ENCODE measurements at places on chromosomes 11 and 22.

- DNase-seq, result no peak
These were observed 68.3 kb downstream of the DDIAS start for GRCh38 chr11:82969811-82970210.

- DNase-seq, result no peak
These were observed 1.3 kb downstream of the BMAL1 start for GRCh38 chr11:13278609-13279486.

- no peak for DNase-seq
These were observed 301.8 kb upstream of the SORL1-AS1 start for GRCh38 chr11:121754598-121754997.

DNA sequence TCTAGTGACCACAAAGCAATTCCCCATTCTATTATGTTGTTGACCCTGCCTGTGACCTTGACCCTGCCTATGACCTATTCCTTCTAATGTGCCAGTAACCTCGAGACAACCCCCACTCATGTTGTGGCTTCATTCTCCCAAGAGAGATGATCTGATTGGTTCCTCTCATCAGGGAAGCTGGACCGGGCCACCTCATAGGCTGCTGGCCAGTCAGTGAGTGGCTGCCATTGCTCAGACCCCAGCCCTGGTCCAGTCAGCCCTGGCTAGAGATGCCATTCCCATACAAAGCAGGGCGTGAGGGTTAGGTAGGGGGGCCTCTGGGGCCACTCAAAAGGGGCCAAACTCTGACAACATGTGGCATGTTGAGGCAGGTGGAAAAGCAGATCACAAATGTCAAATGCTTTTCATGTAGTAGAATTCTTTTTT is 11.9 kb downstream of the SLC29A2 start:
- no peak for DNase-seq

DNA sequence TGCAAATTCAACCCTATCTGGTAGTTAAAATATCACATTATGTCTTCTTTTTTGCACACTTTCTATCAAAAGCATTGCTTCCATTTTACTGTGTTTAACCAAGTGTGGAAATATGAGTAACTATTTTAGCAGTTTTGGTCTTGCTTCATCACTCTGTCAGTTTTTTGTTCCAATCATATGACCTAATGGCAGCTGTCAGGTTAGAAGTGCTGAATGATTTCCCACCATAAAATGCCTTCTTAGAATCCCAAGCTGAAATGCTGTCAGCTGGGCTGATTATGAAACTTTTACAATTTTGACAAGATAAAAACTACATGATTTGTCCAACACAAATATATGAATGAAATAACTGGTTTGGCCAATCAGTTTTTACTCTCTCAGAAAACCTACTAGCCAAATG is 1654.6 kb upstream of the RAG2 start:
- no peak for DNase-seq

- no peak for DNase-seq
These were observed 6.9 kb downstream of the AP5B1 start for GRCh38 chr11:65773784-65774411.

DNA sequence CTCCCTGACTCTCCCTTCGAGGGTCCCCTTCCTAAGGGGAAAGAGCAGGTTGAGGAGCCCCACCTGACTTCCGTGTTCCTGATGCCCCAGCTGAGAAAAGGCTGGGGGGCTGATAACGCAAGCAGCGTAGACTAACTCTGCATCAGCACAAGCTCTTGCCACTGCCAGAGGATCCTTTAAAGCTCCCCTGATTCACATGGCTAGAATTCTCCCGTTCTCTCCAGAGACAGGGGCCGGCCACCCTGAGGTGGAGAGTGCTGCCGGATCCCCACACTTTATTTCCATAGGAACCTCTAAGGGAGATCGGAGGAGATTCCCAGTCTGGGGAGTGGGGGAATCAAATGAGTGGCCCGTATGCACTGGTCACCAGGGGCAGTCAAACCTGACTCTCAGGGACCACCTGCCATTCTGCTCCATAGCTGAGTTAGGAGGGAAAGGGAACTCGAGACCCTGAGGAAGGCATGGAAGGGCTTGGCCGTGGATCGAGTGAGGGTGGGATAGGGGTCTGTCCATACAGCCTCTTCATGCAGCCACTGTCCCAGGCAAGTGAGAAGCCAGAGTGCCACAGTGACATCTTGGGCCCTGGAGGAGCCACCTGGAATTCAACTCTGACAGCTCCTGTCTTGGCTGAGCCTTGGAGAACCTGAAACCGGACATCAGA is 1.4 kb upstream of the VSIG10L2 start:
- no peak for DNase-seq

- no peak for DNase-seq
These were observed 71.7 kb upstream of the EIF3M start for GRCh38 chr11:32511926-32512325.

GRCh38 chr11:79902493-79902892 is 461.7 kb upstream of the TENM4 start:
- DNase-seq, result no peak

- DNase-seq, result peak; percentile 65
These were observed 52.4 kb downstream of the CACNA1I start for GRCh38 chr22:39622881-39623367.

GRCh38 chr11:132904607-132905006 is 627.7 kb downstream of the OPCML start:
- DNase-seq, result no peak

GRCh38 chr11:67592880-67593564 is 9.4 kb downstream of the GSTP1 start:
- DNase-seq, result no peak

- no peak for DNase-seq
These were observed 566.2 kb downstream of the TBC1D22A start for GRCh38 chr22:47328550-47329243.

DNA sequence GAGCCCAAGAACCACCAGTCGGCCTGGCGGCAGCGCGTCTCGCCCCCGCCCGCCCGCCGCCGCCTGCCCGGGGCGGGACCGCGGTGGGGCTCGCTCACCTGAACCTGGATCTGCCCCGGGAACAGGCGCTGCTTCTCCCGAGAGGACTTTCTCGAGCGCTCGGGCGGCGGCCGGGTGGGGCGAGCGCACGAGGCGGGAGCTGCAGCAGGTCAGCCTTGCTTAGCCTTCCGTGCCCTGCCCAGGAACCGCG is 133 bp downstream of the MYH9 start:
- no peak for DNase-seq

GRCh38 chr11:133821776-133822175 is 23.5 kb downstream of the SPATA19 start:
- peak; percentile 68 for DNase-seq

GRCh38 chr11:45748801-45749200 is 56.1 kb upstream of the SLC35C1 start:
- no peak for DNase-seq

DNA sequence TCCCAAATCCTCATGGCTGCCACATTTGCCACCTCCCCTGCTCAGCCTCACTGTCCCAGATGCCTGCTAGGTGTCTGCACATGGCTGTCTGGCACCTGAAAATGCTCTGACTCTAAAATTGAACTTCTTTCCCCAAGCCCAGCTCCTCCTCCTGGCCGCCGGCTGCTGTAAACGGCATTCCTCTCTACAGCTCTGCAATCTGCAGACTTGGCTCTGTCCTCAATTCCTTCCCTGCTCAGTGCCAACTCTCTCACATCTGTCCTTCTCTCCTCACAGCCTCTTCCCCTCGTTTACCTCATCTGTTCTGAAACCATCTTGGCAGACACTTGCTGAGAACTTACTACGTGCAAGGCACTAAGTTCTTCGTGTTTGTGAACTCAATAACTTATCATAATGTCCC is 169.4 kb upstream of the SYT13 start:
- no peak for DNase-seq

DNA sequence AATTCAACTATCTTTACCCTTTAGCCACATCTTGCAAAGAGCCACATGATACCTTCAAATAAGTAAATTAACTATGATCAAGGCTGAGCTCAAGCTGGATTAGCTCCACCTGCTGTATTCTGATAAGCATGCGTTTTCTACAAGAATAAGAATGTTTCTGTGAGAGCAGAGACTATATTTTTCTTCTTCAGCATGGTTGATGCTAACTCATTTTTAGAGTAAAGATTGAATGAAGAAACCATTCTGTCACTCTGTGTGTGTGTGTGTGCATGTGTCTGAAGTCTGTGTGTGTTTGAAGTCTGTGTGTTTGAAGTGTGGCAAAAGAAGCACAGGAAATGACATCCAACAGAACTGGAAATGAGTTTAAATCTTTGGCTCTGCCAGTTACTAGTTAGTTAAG is 12.0 kb upstream of the LAYN start:
- DNase-seq, result peak; percentile 42

- no peak for DNase-seq
These were observed 78.9 kb downstream of the GRK3 start for GRCh38 chr22:25643232-25644000.

GRCh38 chr11:71566081-71566620 is 788 bp downstream of the KRTAP5-10 start:
- no peak for DNase-seq

- no peak for DNase-seq
These were observed 92.3 kb upstream of the PARVA start for GRCh38 chr11:12285106-12285505.

DNA sequence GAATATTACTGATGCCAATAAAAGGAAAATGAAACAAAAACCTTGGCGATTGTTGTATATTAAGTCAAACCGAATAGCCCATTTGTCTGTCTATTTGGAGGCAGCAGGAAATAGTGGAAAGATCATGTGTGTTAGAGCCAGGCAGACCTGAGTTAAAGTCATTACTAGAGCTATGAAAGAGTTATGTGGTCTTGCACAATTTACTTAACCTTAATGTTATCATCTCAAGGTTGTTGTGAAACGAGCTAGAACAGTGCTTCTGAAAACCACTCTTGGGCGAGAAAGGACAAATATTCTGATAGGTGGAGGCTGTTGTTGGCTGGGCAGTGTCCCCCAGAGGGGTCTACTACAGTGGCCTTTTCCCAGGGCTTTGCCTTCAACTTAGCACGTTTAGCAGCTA is 60.0 kb upstream of the NUP160 start:
- peak; percentile 27 for DNase-seq

GRCh38 chr11:45918331-45918941 is 759 bp upstream of the PEX16 start:
- DNase-seq, result peak; percentile 81

DNA sequence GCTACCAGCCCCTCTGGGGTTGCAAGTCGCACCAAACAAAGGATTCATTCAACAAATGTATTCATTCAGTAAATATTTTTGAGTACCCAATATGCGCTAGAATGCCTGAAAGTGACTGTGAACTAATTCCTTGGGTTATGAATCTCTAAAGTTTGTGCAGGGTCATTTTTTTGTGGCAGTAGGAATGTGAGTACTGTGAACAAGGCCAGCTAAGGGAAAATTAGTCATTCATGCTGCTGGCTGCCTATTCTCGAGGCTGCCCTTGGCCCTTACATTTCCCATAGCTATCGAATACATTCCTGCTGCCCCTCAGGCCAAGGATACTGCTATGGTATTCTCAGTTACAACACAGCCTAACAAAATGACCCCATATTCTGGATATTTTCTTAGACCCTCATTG is 141.6 kb downstream of the TRPC6 start:
- no peak for DNase-seq

DNA sequence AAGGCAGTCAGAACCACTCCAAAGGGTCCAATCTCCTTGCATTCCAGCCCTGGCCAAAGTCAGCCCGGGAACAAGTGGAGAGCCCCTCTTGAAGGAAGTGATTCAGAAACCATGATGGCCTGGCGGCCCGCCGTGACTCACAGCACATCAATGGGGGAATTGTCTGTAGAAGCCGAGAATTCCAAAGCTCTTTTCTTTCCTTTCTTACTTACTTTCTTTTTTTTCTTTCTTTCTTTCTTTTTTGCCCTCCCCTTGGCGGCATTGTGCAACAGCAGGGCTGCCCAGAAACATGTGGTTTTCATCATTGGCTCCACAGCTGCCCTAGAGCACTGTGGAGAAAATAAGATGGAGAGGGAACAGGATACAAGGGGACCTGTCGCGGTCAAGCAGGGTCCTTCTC is 140.2 kb upstream of the TIMP3 start:
- DNase-seq, result no peak

GRCh38 chr22:26267856-26268255 is 98.6 kb downstream of the SEZ6L start:
- no peak for DNase-seq

DNA sequence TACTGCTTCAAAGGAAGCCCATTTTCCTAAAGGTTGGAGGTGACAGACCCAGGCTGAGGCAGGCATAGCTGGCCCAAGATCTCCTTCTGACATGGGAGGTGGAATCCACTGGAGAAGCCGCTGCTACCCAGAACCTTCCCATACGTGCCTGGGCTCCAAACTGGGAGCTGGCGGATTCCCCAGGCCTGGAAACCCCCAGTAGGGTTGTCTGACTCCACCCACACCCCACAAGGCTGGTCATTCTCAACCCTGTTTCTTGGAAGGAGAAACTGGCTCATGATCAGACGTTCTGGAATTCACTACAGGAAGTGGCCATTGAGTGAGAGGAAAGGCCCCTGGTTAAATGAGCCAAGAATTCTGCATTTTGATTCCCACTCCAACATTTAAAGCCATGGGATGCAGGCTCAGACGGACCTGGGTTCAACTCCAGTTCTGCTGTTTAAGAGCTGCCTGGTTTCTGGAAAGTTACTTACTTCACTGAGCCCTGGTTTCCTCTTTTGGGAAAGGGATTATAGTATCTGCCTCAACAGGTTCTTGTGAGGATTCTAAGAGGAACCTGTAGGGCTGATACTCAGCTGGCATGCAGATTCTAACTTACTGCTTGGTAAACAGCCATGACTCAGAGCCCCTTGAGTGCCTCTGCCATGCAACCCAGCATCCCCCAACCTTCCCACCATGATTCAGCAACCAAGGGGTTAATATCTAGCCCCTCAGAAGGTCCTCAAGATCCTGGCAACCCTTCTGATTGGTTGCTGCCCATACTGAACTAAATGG is 19.4 kb upstream of the TSKU start:
- no peak for DNase-seq

GRCh38 chr22:50309601-50309991 is 2.1 kb upstream of the PLXNB2 start:
- no peak for DNase-seq

GRCh38 chr22:23613193-23613972 is 18.7 kb downstream of the DRICH1 start:
- DNase-seq, result no peak

- DNase-seq, result no peak
These were observed 28.6 kb downstream of the ARHGAP8 start for GRCh38 chr22:44780876-44781449.

- DNase-seq, result no peak
These were observed 65.5 kb downstream of the BCR start for GRCh38 chr22:23245799-23246136.

- DNase-seq, result no peak
These were observed 162.4 kb upstream of the LMO1 start for GRCh38 chr11:8426076-8426475.

DNA sequence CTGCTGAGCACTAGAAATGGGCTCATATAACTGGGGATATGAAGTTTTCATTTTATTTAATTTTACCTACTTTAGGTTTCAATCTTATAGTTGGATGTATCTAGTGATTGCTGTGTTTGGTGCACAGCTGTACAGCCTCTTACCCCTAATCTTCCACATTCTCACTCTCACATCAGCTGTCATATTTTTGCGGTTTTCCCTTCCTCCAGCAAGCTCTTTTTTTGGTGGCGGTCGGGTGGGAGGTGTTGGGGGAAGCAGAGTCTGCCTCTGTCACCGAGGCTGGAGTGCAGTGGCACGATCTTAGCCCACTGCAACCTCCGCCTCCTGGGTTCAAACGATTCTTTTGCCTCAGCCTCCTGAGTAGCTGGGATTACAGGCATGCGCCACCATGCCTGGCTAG is 445.1 kb upstream of the ISX start:
- DNase-seq, result no peak
